ENCODE measurements at places on chromosomes 4 and X.

GRCh38 chr4:156779774-156780173 lies 191.8 kb downstream of the PDGFC start:
- DNase-seq = no peak

DNA sequence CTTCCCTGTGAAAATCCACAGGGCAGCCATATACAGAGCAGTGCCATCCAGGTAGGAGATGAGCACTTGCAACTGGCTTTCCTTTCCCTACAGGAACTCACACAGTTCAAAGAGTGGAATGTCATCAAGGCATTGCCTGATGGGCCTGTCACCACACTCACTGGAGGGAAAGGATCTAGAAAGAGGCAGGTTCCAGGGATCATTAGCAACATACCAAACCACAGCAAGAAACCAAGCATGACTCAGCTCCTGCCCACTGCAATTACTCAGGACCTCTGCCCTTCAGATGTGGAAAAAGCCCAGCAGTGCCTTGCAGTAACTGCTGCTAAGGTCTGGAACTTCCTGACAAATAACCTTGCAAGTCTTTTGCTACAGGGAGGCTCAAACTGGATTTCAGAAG lies 101.2 kb downstream of the ZNF674 start:
- DNase-seq = peak; percentile 74

GRCh38 chrX:72368796-72369195 lies 63.1 kb upstream of the CITED1 start:
- DNase-seq = no peak

DNA sequence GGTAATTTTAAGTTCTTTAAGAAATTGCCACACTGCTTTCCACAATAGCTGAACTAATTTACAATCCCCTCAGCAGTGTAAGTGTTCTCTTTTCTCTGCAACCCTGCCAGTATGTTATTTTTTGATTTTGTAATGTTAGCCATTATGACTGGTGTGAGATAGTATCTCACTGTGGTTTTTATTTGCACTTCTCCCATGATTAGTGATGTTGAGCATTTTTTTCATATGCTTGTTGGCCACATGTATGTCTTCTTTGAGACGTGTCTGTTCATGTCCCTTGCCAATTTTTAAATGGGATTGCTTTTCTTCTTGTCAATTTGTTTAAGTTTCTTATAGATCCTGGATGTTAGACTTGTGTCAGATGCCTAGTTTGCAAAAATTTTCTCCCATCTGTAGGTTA lies 86.1 kb downstream of the BMP3 start:
- no peak for DNase-seq

GRCh38 chr4:85812776-85813175 lies 337.8 kb downstream of the ARHGAP24 start:
- DNase-seq = no peak

DNA sequence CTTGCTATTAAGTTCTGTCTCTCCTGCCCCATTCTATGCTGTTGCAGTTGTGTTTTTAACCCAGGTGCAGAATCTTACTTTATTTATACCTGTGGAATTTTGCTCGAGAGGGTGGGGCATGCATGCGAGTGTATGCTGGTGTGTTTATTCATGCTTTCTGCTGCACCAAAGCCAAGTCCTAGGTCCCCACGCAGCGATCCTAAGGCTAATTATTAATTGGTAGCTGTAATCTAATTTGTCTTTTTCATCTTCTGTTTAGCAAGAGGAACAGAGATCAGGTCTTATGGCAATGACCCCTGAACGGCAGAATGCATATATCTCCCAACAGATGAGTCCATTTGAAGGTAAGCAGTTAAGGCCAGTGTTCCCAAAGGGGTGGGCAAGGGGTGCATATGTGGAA lies 58.7 kb upstream of the MTM1 start:
- DNase-seq = no peak

DNA sequence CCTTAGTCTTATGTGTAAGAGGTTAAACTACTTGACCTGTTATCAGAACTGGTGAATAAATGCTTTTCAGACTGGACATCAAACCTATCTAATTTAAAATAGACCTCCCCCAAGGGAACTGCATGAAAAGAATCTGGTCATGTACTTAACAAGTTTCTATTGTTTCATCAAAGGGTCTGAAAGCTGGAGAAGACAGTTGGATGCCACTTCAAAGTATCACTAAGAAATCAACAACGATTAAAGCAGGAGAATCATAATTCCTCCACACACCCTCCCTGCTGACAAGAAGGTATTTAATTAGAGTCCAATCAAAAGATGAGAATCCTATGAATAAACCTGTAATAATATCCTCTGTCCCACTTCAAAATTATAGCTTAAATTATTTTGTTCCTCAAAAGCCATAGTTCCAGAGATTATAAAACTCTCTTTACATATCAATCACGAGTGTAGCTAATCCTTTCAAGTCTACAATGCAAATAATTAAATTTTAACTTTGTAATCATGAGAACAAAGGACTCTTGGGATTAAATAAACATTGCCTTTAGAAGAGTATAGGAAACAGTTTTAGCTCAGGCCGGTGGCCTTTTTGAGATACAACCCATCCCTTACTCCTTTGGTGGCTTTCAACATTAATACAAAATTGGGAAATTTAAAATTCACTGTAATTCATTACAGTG lies 35.1 kb downstream of the TSPAN5 start:
- no peak for DNase-seq

- DNase-seq = peak; percentile 18
Measured at GRCh38 chrX:63764946-63765345, 20.1 kb downstream of the ARHGEF9 start.

- no peak for DNase-seq
Measured at GRCh38 chr4:48197643-48198237, 63.7 kb upstream of the TXK start.

DNA sequence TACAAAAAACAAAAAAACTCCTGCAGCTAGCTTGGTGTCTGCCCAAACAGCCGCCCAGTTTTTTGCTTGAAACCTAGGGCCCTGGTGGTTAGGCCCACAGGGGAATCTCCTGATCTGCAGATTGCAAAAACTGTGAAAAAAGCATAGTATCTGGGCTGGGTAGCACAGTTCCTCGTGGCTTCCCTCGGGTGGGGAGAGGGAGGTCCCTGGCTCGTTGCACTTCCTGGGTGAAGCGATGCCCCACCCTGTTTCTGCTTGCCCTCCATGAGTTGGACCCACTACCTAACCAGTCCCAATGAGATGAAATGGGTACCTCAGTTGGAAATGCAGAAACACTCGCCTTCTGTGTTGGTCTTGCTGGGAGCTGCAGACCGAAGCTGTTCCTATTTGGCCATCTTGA lies 18.6 kb upstream of the BRWD3 start:
- no peak for DNase-seq

DNA sequence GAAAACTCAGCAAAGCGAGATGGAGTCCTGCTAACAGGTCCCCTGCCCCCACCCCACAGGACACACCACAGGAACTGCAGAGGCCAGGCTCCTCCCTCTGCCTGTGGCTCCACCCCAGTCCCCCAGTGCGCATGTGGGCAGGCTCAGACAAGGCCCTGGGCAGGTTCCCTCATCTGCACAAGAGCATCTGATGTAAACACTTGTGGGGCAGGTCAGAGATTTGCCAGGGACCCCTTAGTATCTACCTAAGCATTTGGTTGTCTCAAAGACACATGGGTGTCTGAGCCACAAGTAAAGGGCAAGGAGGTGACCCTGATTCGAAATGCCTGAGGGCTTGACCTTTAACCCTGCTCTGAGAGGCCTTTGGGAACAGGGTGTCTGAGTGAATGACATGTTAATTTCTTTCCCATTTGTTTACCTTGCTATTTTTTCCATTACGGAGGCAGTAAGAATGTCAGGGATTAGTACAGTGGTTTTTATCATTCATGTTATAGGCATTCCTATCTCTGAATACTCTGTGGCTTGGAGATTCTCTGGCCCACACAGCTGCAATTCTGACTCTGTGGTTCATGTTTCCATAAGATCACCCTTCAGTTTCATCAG lies 85.3 kb downstream of the ZNF518B start:
- no peak for DNase-seq

- DNase-seq = no peak
Measured at GRCh38 chrX:19549838-19550237, 34.5 kb upstream of the MAP3K15 start.

DNA sequence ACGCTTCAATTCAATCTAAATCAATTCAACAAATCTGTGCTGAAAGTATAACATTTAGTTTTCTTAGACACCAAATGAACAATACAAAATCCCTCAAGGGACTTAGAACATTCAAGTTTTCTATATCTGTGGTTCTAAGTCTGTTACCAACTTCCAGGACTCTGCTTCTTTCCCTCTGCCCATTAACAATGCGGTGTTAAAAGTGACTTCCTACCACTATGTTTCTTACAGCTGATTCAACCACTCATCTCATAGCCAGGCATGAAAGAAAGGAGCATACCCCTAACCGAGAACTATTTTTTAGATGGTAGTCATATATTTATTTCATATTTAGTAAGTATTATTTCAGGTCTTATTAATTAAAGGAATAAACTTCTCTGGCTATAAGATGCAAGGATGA lies 38.9 kb downstream of the PPA2 start:
- DNase-seq = no peak

- DNase-seq = no peak
Measured at GRCh38 chr4:48944252-48944651, 37.7 kb upstream of the OCIAD2 start.

GRCh38 chrX:12329476-12329875 lies 191.2 kb downstream of the FRMPD4 start:
- DNase-seq = no peak

DNA sequence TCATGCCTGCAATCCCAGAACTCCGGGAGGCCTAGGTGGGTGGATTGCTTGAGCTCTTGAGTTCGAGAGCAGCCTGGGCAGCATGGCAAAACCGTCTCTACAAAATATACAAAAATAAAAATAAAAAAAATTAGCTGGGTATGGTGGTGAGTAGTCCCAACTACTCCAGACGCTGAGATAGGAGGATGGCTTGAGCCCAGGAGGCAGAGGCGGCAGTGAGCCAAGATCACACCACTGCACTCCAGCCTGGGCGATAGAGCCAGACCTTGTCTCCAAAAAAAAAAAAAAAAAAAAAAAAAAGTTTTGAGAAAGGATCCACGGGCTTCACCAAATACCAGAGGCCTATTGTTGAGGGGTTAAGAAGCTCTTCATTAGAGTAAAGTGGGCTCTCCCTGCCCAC lies 8.0 kb downstream of the SUPT20HL2 start:
- no peak for DNase-seq

DNA sequence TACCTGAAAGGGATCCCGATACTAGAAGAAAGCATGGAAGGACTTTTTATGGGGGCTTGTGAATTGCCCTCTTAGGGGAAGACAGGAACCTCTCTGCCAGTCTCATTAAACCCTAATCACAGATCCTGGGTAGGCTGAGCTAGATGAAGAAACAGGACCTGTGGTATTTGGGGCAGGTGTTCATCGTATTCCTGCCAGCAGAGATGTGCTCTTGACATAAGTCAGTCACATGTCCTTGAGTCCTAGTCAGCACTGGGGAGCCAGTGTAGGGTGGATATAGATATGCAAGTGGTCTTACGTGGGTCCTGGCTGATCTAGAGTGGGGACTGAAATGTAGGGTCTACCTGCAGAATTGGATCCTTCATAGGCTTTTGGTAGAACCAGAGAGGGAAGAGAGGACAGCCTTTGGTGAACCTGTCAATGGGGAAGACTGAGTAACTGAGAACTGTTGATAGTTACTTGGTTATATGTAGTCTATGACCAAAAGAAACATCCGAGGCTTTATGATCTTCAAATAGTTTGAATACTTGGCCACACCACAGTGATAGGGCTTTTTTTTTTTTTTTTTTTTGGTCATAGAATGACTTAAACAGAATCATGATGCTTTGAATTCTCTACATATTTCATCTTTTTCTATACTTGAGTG lies 63.5 kb upstream of the WDR1 start:
- no peak for DNase-seq

DNA sequence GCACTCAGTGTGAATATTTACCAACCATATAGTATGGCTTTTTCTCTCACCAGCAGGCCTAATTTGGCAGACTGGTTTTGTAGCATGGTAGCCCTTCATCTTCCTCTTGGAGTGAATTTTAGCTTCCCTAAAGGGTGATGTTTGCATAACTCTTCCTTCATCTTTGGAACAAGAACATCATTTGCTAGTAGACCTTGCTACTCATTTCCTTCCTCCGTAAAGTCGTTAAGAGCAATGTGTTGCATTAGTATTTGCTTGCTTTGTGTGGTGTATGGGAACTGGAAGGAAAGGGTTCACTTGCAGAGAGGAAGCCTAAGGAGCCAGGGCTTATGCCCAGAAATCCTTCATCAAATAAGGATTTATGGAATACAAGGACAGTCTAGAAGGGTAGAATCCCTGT lies 50.2 kb upstream of the PGRMC2 start:
- no peak for DNase-seq

GRCh38 chrX:86148594-86148993 lies 343 bp downstream of the DACH2 start:
- no peak for DNase-seq

Measured in KBM-7 (cell line).